ENCODE measurements at places on chromosomes 3 and 15.

- DNase-seq = no peak
Measured at GRCh38 chr15:46709460-46710083, 1007.7 kb upstream of the SEMA6D start.

DNA sequence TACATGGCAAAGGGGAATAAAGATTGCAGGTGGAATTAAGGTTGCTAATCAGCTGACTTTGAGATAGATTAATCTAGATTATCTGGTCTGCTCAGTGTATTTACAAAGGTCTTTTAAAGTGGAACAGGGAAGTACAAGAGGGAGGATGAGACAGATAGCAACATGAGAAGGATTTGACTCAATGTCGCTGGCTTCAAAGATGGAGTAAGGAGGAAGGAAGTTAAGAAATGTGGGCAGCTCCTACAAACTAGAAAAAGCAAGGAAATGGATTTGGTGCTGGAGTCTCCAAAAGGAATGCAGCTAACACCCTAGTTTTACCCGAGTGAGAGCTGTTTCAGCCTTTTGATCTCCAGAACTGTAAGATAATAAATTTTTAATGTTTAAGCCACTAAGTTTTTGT is 180.7 kb upstream of the TTC14 start:
- no peak for DNase-seq

DNA sequence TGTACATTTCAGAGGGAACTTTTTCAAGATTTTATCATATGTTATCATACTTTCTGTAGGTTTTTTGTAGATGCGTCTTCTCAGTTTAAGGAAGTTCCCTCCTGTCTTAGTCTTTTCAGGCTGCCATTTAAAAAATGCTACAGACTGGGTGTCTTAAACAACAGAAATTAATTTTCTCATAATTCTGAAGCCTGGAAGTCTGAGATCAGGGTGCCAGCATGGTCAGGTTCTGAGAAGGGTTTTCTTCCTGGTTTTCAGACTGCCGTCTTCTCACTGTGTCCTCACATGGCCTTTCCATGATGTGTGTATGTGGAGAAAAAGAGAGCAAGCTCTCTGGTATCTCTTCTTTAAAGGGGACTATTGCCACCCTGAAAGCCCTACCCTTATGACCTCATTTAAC is 189.9 kb upstream of the SOX2 start:
- DNase-seq = no peak

GRCh38 chr3:151084893-151085226 is 604 bp upstream of the MED12L start:
- no peak for DNase-seq

- DNase-seq = no peak
Measured at GRCh38 chr15:58472821-58473581, 41.2 kb downstream of the LIPC start.

- DNase-seq = no peak
Measured at GRCh38 chr15:66065325-66065724, 188.2 kb downstream of the MEGF11 start.
